ENCODE measurements at places on chromosomes 11 and 22. TPM values are rescaled to one million over a fixed set of nuclear protein-coding genes. Genes with fewer than 3 reads are reported as not detected.

The LMO1 gene
- polyA plus RNA-seq: 0.59 TPM

The CDK2AP2 gene
- 19.5 TPM for polyA plus RNA-seq

The CBLIF gene
- polyA plus RNA-seq: 0.21 TPM

The HEPACAM gene
- 0.49 TPM for polyA plus RNA-seq

The DEFB131B gene
- not detected for polyA plus RNA-seq

The OR2AG1 gene
- polyA plus RNA-seq: 0.04 TPM

The OR6A2 gene
- polyA plus RNA-seq: not detected

The HOATZ gene
- 0.19 TPM for polyA plus RNA-seq

The GAL3ST1 gene
- polyA plus RNA-seq: 6.6 TPM

The SLC37A2 gene
- 5.2 TPM for polyA plus RNA-seq

The PLAAT5 gene
- 3.7 TPM for polyA plus RNA-seq

The SERHL2 gene
- polyA plus RNA-seq: 3.0 TPM

The OR52A1 gene
- polyA plus RNA-seq: 0.01 TPM

The CRYBA4 gene
- polyA plus RNA-seq: not detected

The MMP7 gene
- polyA plus RNA-seq: not detected

The FTH1 gene
- polyA plus RNA-seq: 1,255 TPM

The OR51B5 gene
- polyA plus RNA-seq: not detected

Measured in muscle of leg (tissue), 16 donors.